Progenitor cell of endocrine pancreas (in vitro differentiated cells): ENCODE measurements at places on chromosomes 2 and 18.
A peak's percentile ranks its signal among the peaks of the same experiment; 100 is the strongest.

DNA sequence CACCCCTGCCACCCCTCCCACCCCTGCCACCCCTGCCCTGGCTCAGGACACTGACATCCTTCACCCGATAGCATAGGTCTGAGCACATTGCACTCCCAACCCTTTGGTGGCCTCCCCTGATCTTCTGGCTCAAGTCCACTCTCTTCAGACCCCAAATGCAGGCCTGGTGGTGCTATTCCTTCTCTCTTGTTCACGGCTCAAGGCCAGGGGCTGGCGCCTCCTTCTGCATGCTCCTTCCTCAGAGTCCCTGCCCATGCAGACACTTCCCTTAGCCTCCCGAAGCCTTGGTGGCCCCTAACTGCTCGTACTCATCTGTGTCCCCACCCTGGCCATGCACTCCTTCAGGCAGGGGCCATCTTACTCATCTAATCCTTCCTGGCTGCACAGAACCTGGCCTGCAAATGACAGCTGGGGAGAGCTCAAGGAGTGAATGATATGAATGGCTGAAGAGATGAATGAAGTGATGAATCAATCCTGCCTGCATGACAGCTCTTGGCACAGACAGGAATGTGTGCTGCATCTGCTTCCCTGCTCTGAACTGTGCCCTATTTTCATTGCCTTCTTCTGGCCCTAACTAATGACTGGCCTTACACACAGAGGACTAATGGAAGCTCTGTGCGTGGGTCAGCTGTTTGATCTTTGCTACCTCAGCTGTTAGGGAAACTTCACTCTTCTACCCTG lies 290.8 kb downstream of the DYSF start:
- DNase-seq, result no peak

GRCh38 chr18:70468861-70469547 lies 180.2 kb downstream of the SOCS6 start:
- DNase-seq, result no peak

GRCh38 chr2:164967781-164968228 lies 12.5 kb upstream of the SLC38A11 start:
- no peak for DNase-seq

DNA sequence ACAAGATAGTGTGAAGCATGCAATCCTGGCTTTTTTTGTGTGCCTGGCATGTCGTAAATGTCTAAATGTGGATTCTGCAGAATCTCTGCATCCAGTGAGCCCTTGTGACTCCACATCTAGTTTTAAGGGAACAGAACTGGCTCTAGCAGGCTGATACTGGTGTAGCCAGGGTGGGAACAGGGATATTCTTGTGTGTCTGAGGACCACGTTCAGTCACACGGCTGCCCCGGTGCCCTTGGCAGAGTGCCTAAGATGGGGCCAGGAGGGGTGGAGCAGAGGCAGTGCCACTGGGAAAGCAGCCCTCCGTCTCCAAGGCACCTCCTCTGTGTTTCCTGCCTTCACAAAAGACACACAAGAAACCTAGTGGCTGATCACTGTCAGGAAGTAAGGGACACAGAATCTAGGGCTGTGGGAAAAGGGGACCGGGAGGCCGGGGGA lies 91.5 kb upstream of the PARD3B start:
- no peak for DNase-seq

- no peak for DNase-seq
Observed at GRCh38 chr18:68288408-68288807, 426.5 kb downstream of the TMX3 start.

DNA sequence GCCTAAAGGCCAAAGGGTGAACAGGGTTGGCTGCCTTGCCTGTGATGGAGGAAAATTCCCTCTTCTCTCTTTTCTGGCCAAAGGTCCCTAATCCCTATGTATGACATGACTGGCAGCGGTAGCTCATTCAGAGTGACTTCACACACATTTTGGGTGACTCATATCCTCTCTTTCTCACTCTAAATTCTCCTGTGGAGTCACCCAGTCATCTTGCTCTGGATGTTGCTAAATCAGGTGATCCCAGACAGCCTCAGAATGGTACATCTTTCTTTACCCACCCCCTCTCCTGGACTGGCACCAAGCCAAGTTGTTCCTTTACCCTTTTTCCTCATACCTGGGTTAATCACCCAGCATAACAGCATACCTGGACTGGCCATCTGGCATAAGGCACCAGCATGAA lies 77.2 kb downstream of the NEURL3 start:
- DNase-seq, result no peak

DNA sequence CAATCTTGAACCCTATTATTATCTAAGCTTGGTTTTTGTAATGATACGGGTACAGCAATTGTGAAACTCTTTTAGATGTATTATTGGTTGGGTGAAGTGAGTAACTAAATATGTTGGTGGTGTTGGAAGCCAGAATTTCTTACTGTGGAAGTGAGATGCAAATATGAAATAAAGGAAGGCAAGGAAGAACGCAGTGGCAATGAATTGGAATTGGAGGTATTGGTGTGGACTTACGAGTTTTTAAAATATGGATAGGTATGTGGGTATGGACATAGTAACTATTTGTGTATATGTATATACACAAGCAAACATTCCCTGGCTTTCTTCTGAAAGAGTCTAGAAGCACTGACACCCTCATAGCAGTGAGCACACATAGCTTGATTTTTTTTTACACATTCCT lies 105.8 kb downstream of the RAB3GAP1 start:
- DNase-seq, result no peak

GRCh38 chr2:127485694-127486071 lies 40.6 kb downstream of the IWS1 start:
- no peak for DNase-seq

- DNase-seq, result no peak
Observed at GRCh38 chr2:22360735-22361374, 1024.1 kb upstream of the KLHL29 start.

GRCh38 chr2:20433946-20434553 lies 12.8 kb upstream of the RHOB start:
- no peak for DNase-seq

- peak; percentile 10 for DNase-seq
Observed at GRCh38 chr2:159968279-159968900, 94.0 kb downstream of the PLA2R1 start.
